ENCODE measurements at places on chromosomes 1 and 21.

GRCh38 chr1:119219711-119220110 lies 79.3 kb upstream of the WARS2 start:
- no peak for DNase-seq

DNA sequence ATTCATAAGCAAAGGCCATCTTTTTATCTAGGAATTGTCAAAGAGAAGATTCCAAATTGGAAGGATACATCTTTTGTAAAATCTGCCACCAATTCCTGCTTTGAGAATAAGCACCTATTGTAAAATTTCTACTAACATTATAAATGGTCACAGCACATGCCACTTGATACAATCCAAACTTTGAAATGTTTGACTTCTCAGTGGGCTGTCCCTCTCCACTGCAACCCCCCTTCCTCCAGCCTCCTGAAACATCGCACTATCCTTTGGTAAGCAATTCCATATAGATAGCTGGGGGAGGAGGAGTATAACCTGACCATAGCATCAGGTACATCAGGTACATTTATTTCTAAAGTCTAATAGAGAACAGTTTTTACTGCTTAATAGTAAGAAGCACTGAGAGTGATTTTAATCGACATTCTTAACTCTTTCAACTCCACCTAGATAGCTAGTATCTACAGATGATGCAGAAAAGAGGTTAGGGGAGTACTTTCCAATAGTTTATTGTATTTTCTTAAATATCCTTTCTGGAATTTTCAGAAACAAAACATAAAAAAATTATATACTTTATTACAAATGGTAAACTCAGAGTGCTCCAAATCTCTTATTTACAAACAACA lies 2.9 kb downstream of the JUN start:
- no peak for DNase-seq

- DNase-seq = no peak
These were observed 39.5 kb upstream of the ZNF124 start for GRCh38 chr1:247211339-247211738.

DNA sequence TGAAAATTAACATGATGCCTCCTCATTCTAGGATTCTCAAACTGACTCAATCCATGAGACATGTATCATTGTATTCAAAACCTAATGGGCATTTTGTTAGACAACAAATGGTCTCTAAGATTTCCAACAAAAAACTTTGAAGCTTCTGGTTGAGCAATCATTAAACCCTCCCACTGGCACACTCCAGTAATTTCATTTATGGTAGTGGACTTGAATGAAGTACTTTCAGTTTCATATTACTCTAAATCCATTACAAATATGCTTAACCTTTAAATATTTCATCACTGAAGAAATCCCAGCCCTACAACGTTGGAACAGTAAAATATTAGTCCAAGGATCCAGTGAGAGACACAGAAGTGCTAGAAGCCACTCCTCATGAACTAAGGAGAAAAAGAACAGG lies 43.5 kb downstream of the GBP6 start:
- no peak for DNase-seq

- no peak for DNase-seq
These were observed 24.8 kb upstream of the ATP2B4 start for GRCh38 chr1:203601716-203602309.

- no peak for DNase-seq
These were observed 85.7 kb upstream of the KRTAP19-8 start for GRCh38 chr21:31124010-31124409.

- DNase-seq = no peak
These were observed 94.6 kb upstream of the RALGPS2 start for GRCh38 chr1:178630417-178630816.

- DNase-seq = no peak
These were observed 48.3 kb upstream of the DPH5 start for GRCh38 chr1:101073836-101074235.

GRCh38 chr1:174815036-174815435 lies 184.7 kb upstream of the CACYBP start:
- DNase-seq = no peak

DNA sequence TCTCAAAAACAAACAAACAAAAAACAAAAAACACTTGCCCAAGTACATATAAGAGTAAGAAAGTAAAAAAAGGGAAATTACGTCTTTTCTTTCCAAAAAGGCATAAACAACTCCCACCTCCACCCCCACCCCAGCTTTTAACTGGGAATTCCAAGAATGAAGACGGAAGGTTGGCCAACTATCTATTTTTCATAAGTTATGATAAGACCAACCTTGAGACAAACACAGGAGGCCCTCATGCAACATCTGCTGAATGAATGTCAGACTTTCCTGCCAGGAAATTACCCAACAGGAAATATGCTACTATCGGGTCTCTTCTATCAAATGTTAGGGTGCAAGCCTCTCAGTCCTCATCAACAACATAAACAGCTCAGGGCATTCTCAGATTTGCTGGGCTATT lies 1.9 kb downstream of the BSDC1 start:
- DNase-seq = no peak

Data from D721Med (cell line).